ENCODE measurements at places on chromosomes 2 and 18.

- DNase-seq, result peak; percentile 8
These were observed 1.4 kb downstream of the CMPK2 start for GRCh38 chr2:6864231-6864754.

GRCh38 chr2:111709321-111709720 is 174.7 kb downstream of the ANAPC1 start:
- no peak for DNase-seq

DNA sequence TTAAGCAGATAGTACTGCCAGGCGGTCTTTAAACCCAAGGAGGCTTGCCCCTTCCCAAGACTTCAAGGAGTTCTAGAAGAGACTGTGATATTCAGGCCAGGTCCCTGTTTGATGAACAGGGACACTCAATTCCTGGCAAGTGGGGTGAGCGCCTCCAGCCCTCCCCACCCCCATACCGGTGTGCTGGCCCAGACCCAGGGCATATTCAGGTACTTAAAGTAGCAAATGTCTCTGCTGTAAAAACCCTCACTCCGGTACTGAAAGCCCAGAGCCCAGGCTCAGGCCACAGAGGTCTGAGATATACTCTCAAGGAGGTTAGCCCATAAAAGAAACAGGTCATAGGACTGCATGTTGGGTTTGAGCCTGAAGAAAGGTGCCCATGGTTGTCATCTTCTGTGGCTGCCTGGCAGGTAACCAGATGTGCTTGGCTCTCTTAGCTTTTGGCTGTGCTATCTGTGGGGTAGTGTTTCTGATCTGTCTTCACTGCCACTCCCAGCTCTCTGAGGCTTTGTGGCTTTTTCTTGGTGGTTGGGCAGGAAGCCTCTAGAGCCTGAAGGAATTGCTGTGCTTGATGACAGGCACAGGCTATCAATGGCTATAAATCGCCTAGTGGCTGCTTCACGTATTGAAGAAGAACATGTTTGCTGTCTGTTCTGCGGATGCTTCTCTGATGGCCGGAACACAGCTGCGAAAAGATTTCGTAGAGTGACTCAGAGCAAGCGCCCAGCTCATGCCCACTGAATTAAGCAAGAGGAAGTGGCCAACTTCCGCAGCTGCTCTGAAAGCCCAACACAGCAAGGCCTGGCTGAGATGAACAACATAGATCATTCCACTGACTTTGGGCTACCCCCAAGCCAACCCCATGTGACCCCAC is 63.3 kb upstream of the ALPP start:
- DNase-seq, result peak; percentile 93

GRCh38 chr2:122755281-122755780 is 999.9 kb downstream of the TSN start:
- no peak for DNase-seq

- DNase-seq, result peak; percentile 73
These were observed 29.8 kb downstream of the EPC2 start for GRCh38 chr2:148674063-148675020.

GRCh38 chr2:84823788-84824187 is 57.1 kb downstream of the TRABD2A start:
- no peak for DNase-seq

DNA sequence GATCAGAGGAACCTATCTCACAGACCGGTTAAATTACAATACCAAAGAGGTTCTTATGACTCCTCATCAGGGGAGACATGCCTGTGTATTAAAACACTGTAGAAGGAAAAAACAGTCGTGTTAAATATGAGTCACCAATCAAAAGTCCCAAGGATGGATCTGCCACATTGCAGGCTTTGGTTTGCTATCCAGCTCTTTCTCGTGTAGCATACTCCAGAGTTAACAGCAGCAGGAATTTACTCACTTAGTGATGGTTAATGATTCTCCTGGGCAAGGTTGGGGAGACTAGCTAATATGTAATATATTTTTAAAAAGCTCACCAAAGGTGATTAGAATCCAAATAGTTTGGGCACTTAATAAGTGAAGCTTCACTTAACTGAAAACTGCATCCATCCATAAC is 109.7 kb downstream of the MBD5 start:
- DNase-seq, result peak; percentile 38

DNA sequence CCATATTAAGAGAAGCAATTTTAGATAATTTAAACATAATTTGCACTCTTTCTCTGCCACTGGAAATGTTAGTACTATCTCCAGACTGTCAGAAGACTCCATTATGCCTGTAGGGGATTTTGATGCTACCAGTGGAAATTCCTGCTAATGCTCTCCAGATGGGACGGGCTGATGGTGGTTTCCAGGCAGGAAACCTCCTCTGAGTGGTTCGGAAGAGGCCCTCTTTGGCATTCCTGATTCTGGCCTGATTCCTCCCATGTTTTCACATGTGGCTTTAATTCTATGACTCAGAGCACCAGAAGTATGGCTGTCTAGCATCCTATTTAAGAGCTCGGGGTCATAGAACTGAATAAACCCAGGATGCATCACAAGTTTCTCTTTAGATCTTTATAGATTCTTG is 70.9 kb upstream of the ST6GAL2 start:
- DNase-seq, result peak; percentile 84

- peak; percentile 52 for DNase-seq
These were observed 217.8 kb upstream of the REV1 start for GRCh38 chr2:99707592-99707991.

DNA sequence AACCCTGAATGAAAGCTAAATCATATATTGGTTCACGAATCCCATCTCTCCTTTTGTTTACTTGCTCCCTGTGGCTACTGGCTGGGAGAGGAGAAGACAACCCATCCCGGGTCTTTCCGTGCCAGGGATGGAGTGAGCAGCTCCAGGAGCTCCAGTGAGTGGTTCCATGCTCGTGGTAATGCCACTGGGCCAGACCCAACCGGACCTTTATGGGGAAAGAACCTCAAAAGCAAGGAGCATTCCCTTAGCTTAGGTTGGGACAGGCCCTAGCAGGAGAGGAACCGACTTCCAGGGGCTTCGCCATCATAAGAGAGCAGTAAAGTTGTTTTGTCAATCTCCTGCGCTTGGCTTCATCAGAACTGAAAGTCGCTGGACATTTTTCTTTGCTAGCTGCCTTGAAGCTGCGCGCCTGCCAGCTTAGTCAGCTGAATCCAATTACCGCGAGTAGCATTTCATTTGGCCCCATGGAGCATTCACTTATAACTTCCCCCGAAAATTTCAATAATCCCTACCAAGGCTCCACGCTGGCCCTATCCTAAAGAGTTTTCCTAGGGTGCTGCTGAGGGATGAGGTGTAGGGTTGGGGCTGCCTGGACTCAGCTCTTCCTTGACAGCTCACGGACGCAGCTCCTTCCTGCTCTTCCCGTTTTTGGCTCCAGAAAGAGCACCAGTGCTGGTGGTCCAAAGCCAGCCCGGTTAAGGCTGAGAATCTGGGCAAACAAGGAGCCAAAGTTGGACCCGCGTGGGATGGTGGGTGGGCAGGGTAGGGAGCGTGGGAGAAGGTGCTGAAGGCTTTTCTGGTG is 4.9 kb downstream of the HOXD3 start:
- DNase-seq, result no peak

DNA sequence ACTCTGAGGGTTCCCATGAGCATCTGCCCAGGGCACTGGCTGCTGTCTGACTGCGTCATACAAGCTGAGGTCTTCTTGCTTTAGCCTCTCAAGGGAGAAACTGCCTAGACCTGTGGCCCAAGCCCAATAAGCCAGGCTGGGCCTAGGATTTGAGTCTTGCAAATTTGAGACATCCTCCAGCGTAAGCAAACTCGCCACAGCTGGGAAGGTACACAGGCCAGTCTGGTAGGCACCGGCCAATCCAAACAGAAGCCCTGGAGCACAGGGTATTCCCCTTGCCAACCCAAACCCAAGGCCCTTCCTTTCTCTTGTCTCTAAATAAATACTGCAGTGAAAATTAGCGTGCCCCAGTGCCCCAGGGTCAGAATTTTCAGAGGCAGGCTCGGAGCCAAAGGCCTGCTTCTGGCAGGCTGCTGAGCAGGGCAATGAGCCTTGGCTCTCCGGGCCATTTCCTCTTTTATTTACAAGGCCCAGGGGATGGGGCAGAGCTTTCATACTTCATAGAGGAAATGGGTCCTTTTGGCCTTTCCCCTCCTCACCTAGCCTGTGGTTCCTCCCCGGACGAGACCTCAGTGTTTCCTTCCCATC is 33.3 kb downstream of the POLR1A start:
- peak; percentile 36 for DNase-seq

DNA sequence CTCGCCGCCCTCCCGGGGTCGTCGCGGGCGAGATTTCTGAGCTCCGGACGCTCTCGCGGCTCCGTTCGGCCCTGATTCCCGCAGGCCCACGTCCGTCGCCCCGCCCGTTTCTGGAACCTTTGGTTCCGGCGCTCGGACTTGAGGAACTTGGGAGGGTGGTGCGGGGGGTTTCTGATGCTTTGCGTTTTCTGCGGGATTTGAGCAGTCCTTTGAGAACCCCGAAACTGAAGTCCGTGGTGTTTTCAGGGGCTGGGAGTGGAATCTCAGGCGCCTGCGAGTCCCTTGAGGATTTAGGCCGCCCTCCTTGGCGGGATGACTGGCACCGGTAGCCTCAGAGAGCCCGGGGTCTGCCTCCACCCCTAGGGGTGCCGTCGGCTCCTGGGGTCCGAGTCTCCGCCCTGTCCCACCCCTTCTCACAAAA is 336 bp downstream of the THNSL2 start:
- DNase-seq, result peak; percentile 38

- DNase-seq, result peak; percentile 9
These were observed 108.7 kb upstream of the RAB6C start for GRCh38 chr2:129870685-129871241.

DNA sequence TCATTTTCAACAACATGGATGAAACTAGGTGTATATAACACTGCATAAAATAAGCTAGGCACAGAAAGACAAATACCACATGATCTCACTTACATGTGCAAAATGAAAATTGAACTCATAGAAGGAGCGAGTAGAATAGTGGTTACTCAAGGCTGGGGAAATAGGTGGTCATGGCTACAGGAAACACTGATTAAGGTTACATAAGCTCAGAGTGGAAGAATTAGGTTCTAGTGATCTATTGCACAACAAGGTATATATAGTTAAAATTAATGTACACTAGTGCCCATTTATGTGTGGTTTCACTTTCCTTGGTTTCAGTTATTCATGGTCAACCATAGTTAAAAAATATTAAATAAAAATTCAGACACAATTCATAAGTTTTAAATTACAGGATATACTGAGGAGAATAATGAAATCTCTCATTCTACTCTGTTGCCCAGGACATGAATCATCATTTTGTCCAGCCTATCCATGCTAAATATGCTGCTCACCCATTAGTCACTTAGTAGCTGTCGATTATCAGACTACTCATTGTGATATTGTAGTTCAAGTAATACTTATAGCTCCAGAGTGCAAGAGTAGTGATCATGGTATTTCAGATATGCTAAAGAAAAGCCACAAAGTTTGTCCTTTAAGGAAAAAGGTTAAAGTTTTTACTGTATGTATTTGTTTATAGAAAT is 1530.9 kb upstream of the LRRTM1 start:
- no peak for DNase-seq

- DNase-seq, result no peak
These were observed 78.3 kb upstream of the TLK1 start for GRCh38 chr2:171238946-171239345.

DNA sequence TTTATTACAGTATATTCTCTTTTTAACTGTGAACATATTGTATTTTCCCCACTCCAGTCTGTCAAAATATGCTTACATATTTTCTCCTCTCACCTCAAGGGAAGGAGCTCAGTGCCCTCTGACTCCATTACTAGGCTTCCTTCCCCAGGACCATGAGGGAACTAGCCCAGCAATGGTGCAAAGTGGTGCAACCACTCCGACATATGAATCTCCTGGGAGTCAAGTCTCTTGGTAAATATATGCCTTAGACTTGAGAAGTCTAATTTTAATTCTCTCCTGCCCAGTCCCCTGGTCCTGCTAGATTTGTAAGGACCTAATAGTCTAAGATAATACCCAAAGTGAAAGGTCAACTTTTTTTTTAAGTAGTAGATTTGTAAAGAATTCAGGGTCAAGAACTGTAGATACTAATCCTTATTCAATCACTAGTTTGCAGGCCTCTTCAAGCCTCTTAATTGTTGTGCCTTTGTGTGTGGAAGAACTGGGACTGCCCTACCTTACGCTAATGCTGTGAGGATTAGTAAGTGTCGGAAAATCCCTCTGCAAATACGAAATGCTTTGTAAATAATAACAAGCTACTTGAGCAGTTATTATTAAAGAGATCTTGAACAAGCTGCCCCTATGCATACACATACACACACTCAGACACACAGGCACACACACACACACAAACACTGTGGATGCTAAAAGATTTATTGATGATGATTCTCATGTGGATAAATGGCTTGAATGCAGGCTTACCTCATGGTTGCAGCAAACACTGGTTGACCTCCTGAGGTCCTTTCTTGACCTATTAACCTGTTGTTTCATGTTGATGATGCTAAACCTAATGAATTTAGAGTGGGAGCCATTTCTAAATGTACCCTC is 251.2 kb upstream of the PARD3B start:
- no peak for DNase-seq

- peak; percentile 79 for DNase-seq
These were observed 274.7 kb upstream of the HNMT start for GRCh38 chr2:137689549-137689948.

DNA sequence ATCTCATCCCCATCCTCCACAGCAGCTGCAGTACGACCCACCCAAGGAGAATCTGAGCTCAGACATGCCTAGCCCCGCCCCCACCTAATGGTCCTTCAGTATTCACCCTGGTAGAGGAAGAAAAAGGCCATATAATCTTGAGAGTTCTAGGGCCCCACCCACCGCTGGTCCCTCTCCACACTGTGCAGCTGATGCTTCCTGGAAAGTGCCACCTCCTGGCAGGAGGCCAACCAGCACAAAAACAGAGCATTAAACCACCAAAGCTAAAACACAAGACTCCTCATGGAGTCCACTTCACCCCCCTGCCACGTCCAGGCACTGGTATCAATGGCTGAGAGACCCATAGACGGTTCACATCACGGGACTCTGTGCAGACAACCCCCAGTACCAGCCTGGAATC is 40.7 kb downstream of the MC4R start:
- no peak for DNase-seq

DNA sequence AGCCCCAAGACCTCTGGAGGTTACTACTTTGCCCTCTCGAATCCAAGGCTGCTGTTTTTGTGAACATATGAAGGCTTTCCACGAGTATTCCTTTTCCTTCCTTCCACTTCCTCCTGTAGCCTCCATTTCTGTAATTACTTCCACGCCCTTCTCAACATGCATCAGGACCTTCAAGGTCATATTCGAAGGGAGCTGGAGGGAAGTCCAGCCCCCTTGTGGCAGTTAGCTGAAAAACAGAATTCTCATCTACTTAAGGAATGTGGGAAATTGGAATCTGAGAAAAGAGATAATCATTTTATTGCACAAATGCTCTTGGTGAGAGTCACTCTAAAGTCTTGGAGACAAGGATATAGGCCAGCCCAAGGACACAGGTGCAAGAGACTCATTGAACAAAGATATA is 1000.2 kb downstream of the TDRD15 start:
- no peak for DNase-seq

DNA sequence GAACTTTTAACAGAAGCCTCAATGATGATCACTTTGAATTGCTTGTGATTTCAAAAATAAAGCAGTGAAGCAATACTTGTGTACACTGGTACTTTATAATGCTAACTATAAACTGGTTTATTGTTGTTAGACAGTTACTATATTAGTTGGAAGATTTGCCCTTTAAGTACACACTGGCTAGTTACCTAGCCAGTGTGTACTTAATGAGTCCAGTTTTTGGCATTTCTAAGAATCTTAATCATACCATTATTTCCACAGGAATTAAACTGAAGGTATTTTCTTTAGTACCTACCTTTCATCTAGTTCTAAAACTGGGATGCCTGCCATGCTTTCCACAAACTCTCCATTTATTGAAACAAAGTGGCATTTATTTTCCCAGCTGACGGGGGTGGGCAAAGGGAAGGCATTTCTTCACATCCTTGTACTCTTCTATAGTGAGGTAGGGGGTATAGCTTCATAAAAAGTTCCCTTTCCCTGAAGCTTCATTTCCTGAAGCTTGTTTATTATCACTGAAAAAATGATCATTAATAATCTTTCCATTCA is 49.9 kb downstream of the UGP2 start:
- DNase-seq, result no peak

Measured in mesenchymal stem cell (in vitro differentiated cells and primary cell).